LNCaP clone FGC (cell line): ENCODE measurements at places on chromosomes 2 and 18.

DNA sequence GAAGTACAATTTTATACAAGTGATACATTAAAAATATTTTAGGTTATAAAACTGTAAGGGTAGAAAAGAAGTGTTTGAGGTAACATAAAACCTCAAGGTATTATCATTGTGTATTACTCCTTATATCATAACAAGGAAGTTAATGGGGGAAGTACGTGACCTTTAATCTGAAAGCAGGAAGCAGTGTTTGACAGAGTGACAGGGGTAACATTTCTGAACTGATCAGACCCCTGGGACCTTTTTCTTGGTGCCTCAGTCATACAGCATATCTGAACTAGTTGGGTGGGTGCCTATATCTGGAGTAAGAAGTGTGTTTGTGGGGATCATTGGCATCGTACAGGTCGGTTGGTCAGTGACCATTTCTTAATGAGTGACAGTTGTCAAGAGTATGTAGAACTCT lies 43.0 kb downstream of the MALT1 start:
- no peak for DNase-seq

GRCh38 chr2:227472265-227473121 lies 537 bp downstream of the AGFG1 start:
- DNase-seq, result no peak

DNA sequence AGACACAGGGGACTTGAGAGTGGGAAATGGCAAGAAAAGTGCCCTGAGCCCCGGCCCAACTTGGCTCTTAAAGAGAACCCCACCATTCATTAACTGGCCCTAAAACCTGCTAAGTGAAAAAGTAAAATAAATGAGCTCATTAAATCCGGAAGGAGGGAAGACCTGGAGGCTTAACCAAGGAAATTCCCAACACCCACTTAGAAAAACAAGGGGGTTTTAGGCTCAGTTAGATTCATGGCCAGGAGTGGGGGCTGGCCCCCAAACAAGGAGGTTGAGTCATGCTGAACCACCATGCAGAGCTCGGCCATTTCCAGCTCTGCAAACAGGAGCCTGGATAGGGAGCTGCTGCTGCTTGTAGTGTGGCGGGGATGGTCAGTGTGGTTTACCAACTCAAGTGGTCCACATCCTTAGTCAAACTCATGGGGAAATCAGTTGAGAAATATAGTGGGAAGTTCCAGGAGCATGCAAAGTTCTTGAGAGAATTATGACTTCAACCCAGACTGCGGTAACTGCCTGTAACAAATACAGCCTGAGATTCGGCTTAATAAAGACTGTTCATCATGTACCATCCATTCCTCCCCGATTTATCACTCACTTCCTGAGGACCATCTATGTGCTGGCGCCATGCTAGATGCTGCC lies 39.7 kb upstream of the MRPL19 start:
- DNase-seq, result no peak

DNA sequence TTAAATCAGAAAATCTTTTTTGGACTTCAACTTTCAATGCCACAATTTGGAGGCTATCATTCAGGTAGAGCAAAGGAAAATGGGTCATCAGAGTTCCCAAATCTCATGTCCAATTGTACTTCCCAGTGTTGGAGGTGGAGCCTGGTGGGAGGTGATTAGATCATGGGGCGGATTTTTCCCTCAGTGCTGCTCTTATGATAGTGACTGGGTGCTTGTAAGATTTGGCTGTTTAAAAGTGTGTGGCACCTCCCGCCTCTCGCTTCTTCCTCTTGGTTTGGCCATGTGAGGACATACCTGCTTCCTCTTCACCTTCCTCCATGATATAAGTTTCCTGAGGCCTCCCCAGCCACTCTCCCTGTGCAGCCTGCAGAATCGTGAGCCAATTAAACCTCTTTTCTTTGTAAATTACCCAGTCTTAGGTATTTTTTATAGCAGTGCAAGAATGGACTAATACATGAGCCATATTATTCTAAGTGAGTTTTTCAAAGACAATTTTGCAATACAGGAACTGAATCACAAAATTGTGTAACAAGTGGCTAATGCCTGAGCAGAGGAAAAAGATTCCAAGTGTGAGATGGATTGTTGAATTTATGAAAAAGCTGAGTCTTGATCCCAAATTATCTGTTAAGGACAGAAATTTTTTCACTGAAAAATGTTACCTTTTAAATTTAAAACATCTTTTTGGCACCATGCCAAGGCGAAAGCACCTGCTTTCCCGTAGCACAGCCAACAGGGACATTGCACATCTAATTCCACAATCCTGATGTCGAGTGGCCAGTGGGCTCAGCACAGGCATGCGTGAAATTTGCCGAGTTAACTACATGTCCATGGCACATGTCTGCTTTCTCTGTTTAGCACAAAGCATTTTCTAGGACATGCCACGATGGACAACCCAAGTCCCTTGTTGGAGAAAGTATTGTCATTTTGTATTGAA lies 150.9 kb downstream of the COL6A3 start:
- no peak for DNase-seq

DNA sequence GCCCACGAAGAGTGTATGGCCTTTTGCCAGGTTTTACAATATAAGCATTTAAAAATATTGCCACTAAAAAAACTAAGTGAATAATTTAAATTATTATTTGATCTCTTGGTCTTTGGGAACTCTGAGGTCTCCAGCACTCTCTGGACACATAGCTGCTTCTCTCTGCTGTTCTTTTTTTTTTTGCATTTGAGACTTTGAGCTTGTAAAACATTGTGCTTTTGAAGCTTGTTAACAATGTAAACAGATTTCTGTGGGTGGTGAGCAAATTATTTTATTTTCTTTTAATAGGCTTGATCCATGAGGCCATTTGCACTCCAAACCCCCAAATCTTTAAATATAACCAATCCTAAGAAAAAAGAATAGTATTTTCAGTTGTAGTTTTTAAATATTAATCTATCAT lies 42.0 kb downstream of the DCAF17 start:
- DNase-seq, result no peak

DNA sequence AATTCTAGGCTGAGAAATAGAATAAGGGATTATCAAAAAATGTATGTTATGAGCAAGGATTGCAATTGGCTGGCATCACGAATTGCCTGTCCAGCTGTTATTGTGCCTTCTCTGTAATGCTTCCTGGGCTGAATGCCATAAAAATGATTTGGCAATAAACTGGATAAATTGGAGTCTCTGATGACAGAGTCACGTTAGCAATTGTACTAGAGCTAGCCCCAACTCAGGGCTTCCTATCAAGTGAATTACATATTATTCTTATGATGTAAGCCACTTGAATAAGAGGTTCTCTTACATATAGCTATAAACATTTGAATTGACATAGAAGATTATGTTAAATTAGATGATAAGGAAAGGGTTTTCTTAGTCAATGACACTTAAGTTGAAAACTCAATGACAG lies 607.5 kb upstream of the REG3G start:
- DNase-seq, result peak; percentile 22

DNA sequence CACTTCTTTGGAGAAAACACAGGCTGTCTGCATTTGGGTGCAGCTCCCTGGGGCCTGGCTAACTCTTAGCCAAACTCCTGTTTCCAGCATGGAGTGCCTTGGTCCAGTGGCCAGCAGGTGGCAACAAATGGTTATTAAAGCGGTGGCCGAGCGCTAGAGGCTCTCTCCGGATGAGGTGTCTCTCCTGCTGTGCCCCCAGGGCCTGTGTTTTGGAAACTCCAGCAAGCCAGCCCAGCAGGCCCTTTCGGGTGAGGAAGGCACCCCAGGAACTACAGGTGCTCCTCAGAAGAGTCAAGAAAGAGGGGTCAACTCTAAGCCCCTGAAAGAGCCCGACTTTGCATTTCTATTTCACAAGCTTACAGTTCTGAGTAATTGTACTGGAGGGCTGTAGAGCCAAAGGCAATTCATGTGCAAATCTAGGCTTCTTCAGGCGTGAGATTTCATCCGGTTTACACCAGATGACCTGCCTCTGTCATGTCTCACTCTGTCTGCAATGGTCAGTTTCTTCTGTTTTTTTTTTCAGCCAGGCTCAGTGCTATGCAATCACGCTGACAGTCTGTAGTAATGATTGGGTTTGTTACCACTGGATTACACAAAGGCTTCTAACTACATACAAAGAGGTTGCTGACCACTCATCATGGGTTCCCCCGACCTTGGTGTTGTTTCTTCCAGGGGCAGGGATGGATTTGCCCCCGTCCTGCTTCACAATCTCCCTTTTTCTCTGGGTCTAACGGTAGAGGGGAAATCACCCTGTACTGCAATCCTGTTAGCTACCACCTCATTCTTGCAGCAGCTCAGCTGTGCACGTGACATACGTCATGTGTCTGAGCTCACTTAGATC lies 7.6 kb upstream of the CHRNA1 start:
- DNase-seq, result no peak

DNA sequence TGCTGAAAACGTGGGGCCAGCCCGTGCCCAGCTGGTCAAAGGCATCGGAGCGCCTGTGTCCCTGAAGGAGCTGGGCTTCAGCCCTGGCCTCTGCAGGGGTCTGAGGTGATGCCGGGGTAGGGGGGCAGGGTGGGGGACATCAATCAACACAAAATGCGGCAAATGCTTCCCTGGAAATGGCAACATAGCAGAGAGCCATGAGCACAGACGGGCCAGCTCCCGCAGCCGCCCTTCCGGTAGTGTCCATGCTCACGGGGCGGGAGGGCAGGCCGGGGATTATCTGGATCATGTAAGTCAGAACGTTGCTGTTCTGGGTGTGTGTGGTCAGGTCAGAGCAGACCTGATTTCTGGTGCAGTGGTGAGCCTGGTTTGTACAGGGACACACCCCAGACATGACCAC lies 56.5 kb upstream of the TWIST2 start:
- no peak for DNase-seq

DNA sequence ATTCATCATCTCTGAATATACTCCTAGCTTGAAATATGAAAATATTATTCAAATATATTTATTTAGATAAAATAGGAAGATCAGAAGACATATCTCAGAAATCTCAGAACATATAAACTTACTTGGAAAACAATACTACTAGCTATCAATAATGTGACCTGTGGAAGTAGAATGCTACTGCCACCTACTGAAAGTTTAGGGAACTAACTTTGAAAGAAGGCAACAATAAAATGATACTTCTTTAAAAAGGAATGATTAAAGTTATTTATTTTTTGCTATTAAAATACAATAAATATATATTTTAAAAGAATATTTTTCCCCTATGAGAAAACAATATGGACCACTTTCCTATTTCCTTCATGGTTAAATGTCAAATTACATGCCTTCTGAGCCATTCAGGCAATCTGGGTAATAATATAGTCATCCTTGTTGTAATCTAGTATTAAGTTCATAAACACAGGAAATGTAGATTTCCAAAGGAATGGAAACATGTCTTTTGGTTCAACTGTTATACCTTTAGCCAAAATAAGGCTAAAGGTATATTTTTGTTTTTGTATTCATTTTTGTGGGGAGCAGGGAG lies 26.0 kb downstream of the ACADL start:
- no peak for DNase-seq

- no peak for DNase-seq
Measured at GRCh38 chr2:127418300-127419111, at the start of gene PROC. Gene PROC, plus strand, starts transcription at chr2:127418427. Its CDS starts 1,516 bp downstream, at chr2:127419943.
